ENCODE measurements at places on chromosomes 6 and 20.

- DNase-seq: no peak
These were observed 225.3 kb upstream of the FAM83B start for GRCh38 chr6:54621285-54621684.

- no peak for DNase-seq
These were observed 99.9 kb downstream of the CDH26 start for GRCh38 chr20:60057866-60058807.

GRCh38 chr20:50163570-50164317 is 10.2 kb upstream of the PEDS1 start:
- DNase-seq: no peak

DNA sequence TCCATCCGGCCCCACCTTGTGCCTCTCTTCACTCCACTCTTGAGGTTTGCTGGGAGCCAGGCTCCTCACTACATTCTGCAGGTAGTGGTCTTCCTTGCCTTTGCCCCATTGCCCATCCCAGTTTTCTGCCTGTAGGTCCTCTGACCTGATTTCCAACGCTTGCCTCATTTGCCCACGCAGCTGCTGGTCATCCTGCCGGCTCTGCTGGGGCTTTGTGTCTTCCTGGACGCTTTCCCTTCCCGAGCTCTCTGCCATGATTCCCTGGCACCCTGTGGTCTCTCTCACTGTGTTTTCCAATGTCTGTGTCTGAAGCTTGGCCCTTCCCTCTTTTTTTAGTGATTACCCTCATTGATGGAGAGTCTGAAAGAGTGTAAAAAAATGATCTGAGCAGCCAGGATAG is 451.6 kb downstream of the UTRN start:
- no peak for DNase-seq

GRCh38 chr6:54291738-54292137 is 16.5 kb upstream of the TINAG start:
- DNase-seq: no peak

DNA sequence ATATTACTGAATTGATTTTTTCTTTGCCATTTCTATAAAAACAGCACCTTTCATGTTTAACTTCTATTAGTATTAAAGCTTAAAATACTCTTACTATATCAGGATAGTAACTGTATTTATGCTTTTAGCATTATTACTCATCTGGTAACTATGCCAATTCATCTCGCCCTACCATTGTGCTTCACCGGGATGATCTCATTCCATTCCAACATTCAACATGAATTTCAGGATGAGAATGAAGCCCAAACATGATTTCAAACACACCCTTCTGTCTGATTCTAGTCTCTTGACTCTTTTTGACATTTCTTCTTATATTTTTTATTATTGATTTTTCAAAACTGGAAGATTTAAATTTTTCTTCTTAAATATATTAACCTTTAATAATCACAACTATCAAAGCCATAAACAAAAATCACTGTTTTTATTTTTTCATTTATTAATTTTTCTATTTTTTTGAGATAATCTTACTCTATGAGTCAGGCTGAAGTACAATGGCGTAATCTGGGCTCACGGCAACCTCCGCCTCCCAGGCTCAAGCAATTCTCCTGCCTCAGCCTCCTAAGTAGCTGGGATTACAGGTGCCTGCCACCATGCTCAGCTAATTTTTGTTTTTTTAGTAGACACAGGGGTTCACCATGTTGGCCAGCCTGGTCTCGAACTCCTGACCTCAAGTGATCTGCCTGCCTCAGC is 46.7 kb downstream of the GJA1 start:
- no peak for DNase-seq

- DNase-seq: no peak
These were observed 21.1 kb upstream of the NEDD9 start for GRCh38 chr6:11253594-11253993.

DNA sequence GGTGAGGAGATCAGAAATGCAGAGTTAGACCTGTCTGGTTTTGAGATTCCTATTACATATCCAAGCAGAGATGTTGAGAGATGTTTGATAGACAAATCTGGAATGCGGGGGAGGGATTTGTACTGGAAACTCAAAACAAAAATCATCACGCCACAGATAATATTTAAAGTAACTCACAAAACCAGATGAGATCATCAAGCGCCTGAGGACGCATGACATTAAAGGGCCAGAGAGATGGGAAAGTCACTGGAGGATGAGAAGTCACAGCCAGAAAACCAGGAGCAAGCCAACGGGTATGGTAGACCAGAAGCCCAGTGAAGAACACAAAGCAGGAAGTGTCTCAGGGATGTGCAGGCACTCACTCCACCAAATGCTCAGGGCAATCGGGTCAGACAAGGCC is 87.7 kb downstream of the DLL1 start:
- DNase-seq: no peak

DNA sequence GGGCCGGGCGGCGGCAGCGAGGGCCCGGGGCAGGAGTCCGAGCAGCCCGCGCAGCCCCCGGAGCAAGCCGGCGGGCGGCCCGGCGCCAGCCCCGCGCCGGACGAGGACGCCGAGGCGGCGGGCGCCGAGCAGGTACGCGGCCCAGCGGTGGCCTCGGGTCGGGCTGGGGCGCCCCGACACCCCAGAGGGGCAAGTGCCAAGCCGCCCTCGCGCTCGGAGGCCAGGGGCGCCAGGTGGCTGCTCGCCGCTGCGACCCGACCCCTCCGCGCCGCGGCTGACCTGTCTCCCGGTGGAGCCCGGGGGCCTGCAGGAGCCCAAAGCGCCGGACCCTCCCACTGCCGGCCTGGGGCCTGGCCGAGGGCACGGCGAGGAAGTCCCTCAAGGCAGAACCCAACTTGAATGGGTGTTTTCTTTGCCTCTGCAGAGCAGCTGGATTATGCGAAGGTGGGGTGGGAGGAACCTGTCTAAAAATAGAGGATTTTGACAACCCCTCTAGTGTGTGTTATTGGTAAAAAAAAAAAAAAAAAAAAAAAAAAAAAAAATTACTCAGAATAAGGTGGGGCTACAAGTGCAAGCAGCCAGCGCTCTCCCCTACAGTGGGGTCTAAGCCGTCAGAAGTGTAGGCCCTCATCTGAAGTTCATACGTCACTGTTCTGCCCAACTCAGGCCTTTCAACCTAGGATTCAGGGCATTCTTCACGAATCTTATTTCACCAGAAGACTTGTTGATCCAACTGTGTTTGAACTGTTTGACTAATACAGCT is 609 bp downstream of the OGFRL1 start:
- peak; percentile 63 for DNase-seq

DNA sequence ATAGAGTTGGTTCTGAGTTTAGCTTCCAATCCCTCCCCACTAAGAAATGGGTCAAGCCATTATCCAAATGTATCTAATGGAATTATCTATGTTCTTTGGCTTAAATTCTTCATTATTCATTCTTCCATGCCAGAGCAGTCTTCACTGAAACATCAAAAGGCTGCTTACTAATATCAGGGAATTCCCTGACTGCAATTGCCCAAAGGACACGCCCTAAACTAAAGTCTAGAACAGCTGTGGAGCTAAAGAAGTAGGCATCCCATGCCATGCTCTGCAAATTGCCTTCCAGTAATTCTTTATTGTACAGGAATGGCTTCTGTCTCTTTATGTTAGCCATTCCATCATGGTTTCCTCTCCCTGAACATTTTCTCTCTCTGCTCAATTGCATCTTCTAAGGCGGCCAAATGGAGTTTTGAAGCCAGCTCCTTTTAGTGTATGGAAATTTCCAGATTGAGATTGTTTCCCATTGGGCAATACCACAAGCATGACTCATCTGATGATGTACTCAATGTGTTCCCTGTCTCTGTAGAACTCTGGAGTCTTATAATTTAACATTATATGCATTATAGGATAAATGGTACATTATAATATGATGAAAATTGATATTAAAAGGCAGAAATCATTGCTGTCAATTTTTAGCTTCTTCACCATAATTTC is 28.8 kb upstream of the TSHZ2 start:
- no peak for DNase-seq

GRCh38 chr20:45047581-45048119 is 53.3 kb downstream of the KCNS1 start:
- DNase-seq: no peak

DNA sequence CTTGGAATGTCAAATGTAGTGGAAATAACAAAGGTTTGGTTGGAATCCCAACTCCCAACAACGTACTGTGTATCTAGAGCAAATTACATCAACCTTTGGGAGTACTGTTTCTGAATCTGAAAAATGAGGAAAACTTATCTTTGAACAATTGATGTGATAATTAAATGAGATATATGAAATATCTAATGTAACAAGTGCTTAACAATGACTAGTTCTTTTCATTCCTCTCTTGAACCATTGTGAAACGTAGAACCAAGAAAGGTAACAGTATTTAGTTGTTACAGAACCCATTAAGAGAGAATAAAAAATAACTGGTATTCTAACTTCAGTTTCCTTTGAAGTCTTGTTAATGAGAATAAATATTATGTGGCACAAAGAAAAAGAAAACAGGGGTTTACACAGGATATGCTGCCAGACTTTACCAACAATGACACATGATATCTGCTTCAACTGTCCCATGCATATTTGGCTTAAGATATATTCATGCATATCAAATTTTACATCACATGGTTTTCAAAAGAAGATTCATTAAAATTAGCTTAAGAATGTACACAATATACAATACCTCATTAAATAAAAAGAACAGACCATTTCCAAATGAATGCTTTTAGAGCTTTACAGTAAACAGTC is 111.8 kb downstream of the ATG5 start:
- no peak for DNase-seq

DNA sequence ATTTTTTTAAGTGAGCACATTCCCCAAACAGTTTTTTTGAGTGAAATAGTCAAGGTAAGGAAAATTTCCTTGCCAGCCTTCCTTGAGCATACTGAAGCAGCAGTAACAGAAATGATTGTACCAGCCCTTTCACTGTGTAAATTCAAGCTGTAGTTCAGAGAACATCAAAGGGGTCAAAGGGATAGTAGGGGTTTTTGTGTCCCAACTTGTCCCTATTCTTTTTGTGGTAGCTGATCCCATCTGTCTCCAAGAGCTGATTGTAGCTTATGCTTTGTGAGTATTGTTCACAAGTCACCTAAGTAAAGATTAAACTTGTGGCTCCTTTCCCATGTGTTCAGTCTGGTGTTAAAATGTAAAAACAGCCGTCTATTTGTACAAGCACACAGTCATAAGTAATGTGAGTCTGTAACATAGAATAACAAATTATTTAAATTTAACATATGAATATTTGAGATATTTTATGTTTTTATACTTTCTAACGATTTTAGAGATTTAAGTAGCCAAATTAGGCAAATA is 185.0 kb downstream of the CENPW start:
- DNase-seq: no peak

GRCh38 chr6:79666634-79667033 is 35.5 kb downstream of the SH3BGRL2 start:
- no peak for DNase-seq

GRCh38 chr20:58293453-58293852 is 16.1 kb upstream of the RAB22A start:
- no peak for DNase-seq

DNA sequence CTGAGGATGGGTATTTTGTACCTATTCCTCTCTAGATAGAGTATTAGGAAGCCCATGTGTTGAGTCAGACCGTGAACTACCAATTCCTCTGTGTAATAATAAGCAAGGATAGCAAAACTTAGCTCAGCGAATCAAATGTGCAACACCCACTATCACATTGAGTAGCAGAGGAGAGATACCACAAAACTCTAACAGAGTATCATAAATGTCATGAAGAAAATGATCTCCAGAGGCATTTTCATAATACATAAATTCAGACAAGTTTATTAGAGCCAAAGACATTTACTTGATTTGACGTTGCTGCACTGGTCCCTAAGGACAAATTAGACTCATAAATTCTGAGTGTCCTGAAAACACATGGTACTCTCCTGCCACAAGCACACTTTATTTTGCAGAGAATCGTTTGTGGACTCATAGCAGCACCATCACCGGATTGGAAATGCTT is 245.2 kb downstream of the HAO1 start:
- DNase-seq: no peak

Measured in nucleus accumbens (tissue), 56 donors.